ENCODE measurements at places on chromosomes 2 and 18.

DNA sequence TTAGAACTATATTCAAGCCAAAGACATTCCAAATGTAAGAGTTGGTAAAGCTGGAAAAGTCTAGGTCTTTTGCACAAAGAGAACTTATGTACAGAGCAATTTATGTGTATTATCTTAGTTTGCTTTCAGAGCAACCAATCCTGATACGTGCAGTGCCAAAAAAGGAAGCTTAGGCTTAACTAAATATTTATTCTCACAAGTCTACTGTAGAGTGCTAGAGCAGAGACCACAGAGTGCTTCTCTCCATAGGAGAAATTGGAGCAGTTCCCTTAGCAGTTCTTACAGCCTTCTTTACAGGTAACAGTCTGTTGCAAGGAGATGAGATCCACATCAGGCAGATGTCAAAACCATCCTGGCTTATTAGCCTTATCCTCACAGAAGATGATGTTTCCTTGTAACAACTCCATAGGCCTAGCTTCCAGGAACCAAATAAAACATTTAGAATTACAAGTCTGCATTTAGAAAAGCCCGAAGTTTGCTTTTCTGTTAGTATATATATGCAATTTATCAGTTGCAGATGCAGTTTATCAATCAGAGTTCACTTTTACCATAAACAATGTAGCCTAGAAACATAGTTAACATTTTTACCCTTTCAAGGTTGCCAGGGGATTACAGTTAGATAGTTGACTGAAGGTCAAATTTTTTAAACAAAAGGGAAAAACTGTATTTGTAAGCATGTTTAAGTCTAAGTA is 250.6 kb upstream of the KCNJ3 start:
- DNase-seq = no peak

DNA sequence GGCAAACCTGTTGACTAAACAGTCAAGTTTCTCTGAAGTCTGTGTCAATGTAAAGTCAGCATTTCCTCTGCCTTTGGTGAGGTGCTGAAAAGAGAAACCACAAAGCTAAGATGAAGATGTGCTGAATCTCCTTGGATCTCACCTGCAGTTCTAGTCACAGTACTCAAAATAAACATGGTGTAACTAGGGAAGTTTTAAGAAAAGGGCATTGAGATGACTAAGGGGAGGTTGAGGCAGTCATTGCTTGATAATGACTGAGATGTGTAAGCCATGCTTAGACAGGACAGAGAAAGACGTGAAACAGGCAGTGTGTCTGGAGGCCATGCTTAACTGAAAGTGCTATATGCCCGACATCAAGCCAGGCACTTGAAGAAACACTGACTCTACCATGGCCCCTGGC is 1010.0 kb upstream of the CELF4 start:
- DNase-seq = no peak

DNA sequence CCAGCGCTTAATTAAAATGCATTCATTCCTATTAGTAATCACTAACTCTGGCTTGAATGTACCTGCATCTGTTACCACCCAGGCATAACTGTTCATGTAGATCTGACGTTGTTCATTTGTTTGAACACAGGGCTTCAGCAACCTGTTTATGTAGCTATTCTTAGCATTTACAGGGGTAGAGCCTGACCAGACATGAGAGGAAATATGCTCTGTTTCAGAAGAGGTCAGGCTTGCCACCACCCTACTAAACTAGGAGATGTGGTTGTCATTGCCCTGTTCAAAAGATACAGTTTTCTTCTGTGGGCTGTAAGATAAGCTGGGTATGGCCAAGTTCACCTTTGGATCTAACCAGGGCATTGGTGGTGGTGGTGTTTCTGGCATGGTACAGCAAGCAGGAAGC is 8.8 kb downstream of the MGAT5 start:
- DNase-seq = no peak

GRCh38 chr18:75473316-75473715 is 45.8 kb upstream of the SMIM21 start:
- no peak for DNase-seq

- no peak for DNase-seq
Observed at GRCh38 chr2:23042216-23042906, 342.6 kb upstream of the KLHL29 start.

- DNase-seq = peak; percentile 15
Observed at GRCh38 chr2:182649316-182649715, 66.7 kb upstream of the DNAJC10 start.

All from NCI-H524 (cell line).